ENCODE measurements at places on chromosomes 4 and X.

GRCh38 chr4:104719539-104720230, 225.0 kb upstream of the CXXC4 start:
- no peak for DNase-seq

DNA sequence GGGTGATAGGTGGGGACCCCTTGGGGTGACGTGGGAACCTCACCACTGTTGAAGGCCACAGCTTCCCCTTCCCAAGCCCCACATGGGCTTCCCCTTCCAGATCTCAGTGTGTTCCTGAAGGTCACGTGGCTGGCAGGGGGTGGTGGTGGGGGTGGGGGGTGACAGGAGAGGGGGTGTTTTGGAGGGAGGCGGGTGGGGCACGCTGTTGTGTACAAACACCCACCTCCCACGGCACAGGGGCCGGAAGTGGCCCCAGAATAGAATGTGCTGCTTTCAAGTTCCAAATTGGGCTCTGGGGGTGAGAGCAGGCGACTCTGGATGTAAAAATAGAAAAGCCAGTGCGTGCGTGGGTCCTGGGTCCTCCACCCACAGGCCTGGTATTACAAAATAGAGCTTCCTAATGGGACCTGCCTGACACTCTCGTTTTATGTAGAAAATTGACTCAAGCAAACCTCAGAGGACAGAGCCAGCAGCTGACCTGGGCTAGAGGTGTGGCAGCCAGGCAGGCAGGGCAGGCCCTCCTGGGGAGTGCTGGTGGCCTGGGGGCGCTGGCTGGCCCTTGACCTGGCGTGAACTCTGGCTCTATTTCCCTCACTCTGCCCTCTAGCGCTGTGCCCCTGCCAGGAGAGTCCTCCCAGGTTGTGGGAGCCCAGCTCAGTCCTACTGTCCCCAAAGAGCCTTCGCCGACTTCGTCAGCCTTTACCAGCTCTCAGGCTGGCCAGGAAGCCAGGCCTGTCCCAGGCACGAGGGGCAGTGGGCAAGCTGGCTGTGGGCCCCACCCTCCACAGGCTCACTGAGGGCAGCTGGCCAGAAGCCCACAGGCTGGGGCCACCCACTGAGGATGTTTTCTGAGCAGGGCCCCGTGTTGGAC, 5.4 kb upstream of the SH3BP2 start:
- DNase-seq, result no peak

DNA sequence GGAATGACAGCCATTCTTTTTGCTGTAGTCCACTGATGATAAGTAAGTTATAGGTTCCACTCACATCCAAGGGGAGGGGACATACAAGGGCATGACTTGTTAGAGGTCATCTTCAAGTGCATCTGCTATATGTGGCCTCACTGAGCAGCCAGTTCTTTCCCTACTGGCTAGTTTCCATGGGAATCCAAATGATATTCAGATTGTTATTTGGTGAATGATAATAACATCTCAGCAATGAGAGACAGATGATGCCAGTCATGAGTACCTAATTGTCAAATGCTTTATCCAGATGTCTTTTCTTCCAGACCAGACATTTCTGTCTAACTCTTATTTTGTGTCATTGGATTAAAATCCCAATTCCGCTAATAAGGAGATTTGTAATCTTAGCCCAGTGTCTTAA, 460.4 kb upstream of the BOD1L1 start:
- DNase-seq, result no peak

DNA sequence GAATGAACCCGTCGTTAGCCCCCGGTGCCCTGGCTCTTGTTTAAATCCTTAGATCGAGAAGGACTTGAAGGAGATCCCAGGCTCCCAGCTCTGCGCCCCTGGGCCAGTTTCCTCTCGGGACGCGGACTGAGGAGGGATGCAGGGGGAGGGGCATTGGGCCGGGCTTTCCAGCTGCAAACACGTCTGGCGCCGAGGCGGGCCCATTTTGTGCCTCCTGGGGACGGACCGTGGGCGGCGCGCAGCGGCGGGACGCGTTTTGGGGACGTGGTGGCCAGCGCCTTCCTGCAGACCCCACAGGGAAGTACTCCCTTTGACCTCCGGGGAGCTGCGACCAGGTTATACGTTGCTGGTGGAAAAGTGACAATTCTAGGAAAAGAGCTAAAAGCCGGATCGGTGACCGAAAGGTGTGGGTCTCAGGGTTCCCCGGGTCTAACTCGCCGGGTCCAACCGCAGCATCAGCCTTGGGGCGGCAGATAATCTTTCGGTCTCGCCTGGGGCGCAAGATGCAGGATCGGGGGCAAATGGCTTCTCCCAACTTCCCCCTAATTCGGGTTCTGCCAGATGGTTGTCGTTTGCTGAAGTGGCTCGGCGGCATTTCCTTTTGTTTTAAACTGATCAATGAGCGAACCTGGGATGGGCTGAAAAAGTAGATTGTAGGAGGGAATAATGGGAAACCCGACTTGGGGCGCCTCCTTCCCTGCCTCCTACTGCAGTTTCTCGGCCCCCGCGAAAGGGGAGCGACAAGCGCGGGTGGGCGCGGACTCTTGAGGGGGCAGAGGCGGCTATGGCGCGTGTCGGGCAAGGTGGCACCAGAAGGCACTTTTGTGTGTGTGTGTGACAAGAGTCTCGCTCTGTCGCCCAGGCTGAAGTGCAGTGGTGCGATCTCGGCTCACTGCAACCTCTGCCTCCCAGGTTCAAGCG, 2.9 kb downstream of the PDGFRA start:
- peak; percentile 65 for DNase-seq

DNA sequence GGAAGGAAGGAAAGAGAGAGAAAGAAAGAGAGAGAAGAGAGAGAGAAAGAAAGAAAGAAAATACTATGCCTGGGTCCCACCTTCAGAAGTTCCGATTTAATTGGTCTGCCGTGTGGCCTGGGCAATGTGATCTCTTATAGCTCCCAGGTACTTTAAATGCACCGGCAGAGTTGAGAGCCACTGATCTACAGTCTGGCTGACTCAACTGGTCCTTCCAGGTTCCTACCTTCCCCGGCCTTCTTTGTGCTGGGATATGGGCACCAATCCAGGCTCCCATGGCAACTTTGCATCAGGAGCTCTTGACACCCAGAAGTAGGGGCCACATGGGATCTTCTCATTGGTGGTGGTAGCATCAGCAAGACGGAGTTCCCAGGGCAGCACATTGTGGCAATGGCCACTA, 186.5 kb upstream of the ATP6AP2 start:
- DNase-seq, result no peak

GRCh38 chr4:119479835-119480234, 148.8 kb downstream of the PDE5A start:
- no peak for DNase-seq

Data from spinal cord (tissue), 10 donors.